Smooth muscle cell of the umbilical artery (primary cell): ENCODE measurements at places on chromosomes 13 and 19. TPM values are rescaled to one million over a fixed set of nuclear protein-coding genes. Genes with fewer than 3 reads are reported as not detected.

The MBD3L5 gene
- not detected in 2 replicates for total RNA-seq

The ANGPTL8 gene
- not detected in 2 replicates for total RNA-seq

The LAIR2 gene
- total RNA-seq = not detected in 2 replicates

The PRODH2 gene
- not detected in 2 replicates for total RNA-seq

The FCAR gene
- total RNA-seq = not detected in 2 replicates
